CD8-positive, alpha-beta T cell (primary cell): ENCODE measurements at places on chromosomes 1 and 21. TPM values are rescaled to one million over a fixed set of nuclear protein-coding genes. Genes with fewer than 3 reads are reported as not detected.

DNA sequence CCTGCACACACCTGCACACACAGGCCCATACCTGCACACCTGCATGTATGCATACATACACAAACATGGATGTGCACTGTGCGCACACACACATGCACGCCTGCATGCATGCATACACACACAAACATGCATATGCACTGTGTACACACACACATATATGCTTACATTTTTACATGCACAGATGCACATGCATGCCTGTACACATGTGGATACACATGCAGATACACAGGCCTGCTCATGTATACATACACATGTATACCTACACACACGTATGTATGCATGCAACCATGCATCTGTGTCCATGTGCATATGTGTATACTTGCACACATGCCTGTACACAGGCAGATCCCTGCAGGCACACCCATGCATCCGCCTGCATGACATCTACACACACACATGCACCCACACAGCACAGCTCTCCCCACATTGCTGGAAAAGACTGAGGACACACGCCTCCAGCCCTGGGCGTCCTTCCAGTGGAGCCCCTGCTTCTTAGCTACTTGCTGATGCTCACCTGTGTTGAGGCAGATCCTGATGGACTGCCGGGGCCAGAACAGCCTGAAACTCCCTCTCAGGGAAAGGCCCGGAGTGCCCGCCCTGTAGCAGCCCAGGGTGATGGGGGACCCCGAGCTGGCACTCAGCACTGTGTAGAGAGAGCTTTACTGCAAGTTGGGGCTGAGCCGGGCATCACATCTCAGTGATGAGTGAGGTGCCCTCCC lies 28.6 kb downstream of the KRTAP10-1 start:
- DNase-seq = no peak

DNA sequence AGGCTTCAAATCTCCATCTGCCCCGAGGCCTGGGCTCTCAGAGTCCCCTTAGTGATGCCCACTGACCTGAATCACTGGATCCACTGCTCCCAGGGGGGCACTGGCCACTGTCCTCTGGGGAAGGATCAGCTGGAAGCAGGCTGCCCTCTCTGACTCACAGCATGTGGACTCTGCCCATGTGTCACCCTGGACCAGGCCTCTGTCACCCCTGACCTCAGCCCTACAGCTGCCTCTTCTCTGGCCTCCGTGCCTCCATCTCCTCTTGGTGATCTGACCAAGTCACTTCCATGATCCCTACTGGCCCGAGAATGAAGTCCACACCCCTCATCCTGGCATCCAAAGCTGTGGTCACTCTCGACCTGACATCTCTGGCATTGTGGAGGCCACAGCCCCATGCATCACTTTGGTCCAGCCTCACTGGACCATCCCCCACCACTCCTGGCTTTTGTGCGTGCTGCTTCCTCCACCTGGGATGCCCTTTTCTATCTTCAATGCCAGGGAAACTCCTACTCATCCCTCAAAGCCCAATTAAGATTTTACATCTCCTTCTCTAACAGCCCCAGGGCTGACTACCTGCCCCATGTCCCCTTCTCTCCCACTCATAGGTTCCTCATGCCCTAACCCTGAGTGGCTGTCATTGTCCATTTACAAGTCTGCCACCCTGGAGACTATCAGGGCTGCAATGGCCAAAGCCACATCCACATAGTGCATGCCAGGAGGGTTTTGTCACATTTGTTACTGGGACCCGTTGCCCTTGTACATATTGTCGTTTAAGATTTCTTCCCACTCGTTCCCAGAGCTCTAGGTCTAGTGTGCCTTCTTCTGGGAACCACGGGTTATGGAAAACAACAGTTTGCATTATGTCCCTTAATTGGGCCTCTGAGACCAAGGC lies 685.0 kb downstream of the MATN1 start:
- no peak for DNase-seq

GRCh38 chr1:52876843-52877242 lies 34.3 kb downstream of the ZYG11A start:
- no peak for DNase-seq

The AQP10 gene
- total RNA-seq = not detected

The FBXO42 gene
- total RNA-seq = 18.2 TPM

The KPRP gene
- not detected for total RNA-seq
